Mucosa of gallbladder (tissue), 1 donor: ENCODE measurements at places on chromosomes 7 and 10. TPM values are rescaled to one million over a fixed set of nuclear protein-coding genes. Genes with fewer than 3 reads are reported as not detected.

DNA sequence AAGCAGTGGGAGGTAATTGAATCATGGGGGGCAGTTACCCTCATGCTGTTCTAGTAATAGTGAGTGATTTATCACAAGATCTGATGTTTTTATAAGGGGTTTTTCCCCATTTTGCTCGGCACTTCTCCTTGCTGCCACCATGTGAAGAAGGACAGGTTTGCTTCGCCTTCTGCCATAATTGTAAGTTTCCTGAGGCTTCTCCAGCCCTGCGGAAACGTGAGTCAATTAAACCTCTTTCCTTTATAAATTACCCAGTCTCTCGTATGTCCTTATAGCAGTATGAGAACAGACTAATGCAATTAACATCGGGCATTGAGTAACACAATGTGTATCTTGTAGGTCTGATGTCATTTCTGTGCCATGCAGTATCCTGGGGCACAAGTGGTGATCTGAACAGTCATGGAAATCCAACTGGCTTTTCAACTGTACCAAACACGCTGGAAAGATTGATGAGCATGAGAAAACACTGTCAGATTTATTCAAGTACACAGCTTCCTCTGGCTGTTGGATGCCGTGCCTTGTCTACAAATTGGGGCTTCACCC, 208.6 kb upstream of the KIAA1217 start:
- DNase-seq, result no peak

DNA sequence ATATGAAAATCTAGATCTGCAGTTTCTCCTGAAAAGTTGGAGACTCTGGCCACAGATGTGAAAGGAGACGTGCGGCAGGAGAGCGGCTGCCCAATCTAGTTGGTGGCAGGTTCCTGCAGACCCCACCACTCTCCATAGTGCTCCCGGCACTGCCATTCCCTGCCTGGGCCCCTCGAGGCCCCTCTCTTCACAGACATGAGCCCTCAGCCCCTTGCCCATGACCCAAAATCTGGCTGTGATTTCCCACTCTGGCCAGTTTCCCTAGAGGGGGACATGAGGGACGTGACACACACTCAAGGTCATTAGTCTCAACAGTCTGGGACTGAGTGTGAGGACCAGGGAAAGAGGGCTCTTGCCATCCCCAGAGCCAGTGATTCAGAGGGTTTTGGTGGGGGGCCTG, 138.7 kb downstream of the PTPN20 start:
- DNase-seq, result no peak

GRCh38 chr7:5143935-5144903, 45.8 kb upstream of the WIPI2 start:
- peak; percentile 12 for DNase-seq

GRCh38 chr7:128125816-128126215, 94.6 kb upstream of the LRRC4 start:
- DNase-seq, result no peak

DNA sequence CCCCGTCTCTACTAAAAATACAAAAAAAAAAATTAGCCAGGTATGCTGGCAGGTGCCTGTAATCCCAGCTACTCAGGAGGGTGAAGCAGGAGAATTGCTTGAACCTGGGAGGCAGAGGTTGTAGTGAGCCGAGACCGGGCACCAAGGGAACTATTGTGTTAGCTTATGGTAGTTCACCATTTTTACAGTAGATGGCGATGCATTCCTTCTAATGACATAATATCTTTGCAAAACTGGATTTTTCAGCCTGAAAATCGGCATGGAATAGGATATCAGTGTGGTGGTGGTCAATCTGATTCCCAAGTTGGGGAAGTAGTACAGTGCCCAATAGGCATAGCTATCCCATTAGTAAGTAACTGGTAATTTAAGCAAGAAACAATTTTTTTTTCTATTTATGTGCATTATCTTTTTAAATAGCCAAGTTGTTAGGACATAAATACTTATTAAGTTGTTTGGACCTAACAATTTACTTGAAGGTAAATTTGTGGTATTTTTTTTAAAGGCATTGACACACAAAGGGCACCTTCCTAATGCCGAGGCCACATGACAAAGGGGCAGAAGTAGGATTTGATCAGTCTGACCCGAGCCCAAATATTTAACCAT, 17.6 kb upstream of the IMPDH1 start:
- DNase-seq, result no peak

SLC26A5 gene
- total RNA-seq, result 0.23 TPM

DPP6 gene
- total RNA-seq, result 0.35 TPM

GCK gene
- total RNA-seq, result 0.95 TPM
